ENCODE measurements at places on chromosomes 12 and 14.

GRCh38 chr12:31339831-31340622 lies 14.1 kb upstream of the SINHCAF start:
- no peak for DNase-seq

GRCh38 chr12:18967814-18968213 lies 161.7 kb upstream of the PLEKHA5 start:
- no peak for DNase-seq

DNA sequence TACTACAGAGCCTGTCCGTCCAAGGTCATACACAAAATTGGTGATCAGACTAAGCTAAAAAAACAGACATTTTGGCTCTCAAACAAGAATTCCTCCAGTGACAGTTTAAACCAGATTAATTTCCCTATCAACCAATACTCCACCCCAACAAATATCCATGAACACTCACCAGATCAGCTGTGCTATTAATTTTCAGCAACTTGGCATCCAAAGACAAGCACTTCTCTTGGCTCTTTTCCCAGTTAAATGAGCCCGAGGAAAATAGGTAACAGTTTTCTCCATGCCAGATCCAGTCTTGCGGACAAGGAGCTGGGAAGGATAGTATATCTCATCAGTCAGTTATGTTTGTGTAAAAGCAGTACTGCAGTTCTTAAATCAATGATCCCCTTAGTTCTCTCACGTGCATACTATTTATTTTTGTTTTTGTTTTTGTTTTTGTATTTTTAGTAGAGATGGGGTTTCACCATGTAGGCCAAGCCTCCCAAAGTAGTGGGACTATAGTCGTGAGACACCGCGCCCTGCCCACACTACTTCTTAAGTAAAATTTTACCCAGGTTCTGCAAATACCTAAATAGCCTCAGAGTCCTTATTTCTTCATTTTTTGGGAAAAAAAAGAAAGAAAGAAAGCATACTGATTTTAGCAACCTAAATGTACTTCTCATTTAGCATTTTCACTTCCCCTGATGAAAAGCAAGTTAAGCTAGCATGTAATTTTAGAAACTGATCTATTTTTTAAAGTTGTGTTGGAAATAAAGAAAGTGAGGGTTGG lies 11.1 kb downstream of the OLR1 start:
- DNase-seq: no peak

GRCh38 chr12:11804130-11804529 lies 154.7 kb downstream of the ETV6 start:
- DNase-seq: no peak

DNA sequence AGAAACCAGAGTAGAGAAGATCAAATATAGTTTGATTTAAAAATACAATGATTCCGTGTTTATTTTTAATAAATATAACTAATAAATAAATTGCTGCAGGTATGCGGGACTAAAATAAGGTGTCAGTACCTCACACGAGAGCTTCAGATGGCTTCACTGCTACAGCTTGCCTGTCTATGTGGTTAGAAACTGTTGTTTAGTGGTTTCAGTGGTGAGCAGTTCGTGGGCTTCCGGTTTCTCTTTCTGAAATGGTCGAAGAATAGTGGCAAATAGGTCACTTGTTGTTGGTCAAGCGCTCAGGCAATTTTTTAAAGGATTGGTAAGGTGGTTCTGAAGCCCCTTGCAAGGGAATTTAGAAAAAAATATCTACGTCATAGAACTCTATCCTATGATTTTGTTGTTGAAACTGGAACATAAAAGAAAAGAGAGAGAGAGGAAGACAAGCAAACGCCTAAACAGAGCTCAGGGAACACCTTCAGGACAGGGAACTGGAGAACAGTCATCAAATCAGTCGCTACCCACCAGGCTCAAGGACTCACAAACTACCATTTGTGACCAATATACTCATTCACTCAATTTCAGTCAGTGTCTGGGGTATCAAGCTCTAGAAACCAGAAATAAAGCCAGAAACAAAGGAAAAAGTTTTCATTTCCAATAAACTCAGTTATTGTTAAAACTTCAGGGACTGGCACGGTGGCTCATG lies 31.3 kb downstream of the GABARAPL1 start:
- DNase-seq: no peak

DNA sequence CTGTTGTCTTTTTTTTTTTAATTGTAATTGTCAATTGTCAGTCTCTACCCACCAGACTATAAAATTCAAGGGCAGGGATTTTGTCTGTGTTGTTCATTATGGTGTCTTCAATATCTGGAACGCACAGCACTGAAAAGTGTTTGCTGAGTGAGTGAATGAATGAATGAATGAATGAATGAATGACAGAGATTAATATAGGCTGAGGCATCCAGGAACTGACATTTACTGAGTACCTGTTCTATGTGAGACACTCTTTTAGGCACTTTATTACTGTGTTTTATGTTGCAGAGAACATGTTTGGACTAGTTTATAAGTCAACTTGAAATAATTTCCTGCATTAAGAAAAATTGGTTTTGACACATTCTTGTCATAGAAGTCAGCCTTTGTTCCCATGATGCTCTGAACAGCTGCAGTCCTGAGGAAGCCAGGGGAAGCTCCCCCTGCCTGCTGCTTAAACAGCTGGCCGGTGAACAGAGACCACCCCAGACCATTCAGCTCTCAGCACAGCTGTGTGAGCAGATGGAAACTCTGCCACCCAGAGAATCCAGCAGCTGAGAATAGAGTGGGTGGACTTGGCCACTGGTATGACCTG lies 160.7 kb upstream of the CCND2 start:
- no peak for DNase-seq

GRCh38 chr12:53677800-53678148 lies 1.9 kb upstream of the ATP5MC2 start:
- no peak for DNase-seq

DNA sequence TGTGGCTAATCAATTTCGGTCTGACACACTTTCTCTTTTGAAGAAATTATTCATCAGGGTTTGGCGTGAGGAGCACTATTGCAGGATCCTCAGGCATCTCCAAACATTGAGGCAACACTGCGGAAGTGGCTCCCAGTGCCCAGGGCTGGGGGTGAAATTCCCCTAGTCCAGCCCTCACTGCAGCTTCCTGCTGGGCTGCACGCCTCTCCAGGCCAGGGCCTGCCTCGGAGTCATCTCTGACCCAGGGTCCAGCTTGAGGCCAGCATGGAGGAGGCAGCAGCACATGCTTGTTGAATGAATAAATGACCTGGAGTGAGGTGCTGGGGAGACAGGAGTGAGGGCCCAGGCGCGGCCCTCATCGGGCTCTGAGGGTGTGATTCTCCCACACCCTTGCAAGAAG lies 36.0 kb upstream of the TDRD9 start:
- no peak for DNase-seq

GRCh38 chr14:64765740-64766302 lies 61.6 kb downstream of the PLEKHG3 start:
- DNase-seq: peak; percentile 42

- DNase-seq: peak; percentile 62
Measured at GRCh38 chr14:56490379-56490778, 89.2 kb upstream of the TMEM260 start.

- no peak for DNase-seq
Measured at GRCh38 chr12:65999564-66000280, 130.8 kb downstream of the LLPH start.

DNA sequence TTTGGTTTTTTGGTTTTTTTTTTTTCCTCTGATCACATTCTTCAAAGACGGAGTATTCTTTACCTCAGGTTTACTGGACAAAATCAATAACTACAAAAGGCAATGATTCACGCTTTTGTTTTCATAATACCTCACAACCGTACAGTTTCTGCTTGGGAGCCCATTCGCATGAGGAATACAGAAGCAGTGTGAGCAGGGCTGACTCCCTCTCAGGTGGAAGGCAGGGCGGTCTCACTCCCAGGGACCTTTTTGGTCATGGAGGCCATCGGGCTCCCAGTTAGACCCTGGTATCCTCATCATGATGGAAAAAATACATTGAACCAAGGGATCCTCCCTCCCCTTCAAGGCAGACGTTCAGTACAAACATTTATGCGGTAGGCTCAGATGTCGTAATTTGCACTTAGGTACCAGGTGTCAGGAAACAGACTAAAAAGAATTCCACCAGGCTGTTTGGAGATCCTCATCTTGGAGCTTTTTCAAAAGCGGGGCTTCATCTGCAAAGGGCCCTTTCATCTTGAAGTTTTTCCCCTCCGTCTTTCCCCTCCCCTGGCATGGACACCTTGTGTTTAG lies 19.0 kb upstream of the TIGAR start:
- DNase-seq: no peak

DNA sequence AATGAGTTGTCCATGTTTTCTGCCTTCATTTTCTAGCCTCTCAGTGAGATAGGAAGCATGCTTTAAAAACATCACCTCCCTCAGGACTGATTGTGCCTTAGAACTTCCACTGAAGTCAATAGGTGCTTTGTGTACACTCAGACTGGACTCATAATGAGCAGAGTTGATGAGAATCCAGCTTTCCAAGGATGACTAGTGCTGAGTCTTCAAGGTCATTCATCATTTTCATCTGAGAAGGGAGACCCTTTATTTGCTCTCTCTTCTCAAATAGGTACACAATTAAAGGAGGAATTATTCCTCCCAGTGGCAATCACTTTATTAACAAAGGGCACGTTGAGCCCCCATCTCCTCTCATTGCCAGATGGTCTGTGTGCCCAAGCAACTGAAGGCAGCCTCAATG lies 210.9 kb upstream of the PRKD1 start:
- no peak for DNase-seq

GRCh38 chr12:117972301-117972700 lies 3.5 kb upstream of the KSR2 start:
- no peak for DNase-seq

- DNase-seq: no peak
Measured at GRCh38 chr14:99120526-99121318, 151.3 kb downstream of the BCL11B start.

DNA sequence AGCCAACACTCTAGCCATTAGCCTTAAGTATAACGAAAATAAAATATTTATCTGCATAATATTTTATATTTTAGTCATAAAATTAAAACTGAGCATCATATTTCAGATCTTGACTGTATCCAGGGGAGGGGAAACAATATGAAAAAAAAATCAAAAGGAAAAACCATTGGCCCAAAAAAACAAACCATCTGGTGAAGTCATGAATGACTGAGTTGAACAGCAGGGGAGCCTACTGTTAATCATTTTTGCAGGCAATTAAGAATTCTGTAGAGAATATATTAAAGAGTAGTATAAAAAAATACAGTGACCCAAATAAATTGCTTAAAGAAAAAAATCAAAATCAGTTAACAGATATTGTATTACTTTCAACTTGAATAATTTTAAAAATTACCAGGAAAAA lies 224.8 kb downstream of the C12orf50 start:
- DNase-seq: no peak

DNA sequence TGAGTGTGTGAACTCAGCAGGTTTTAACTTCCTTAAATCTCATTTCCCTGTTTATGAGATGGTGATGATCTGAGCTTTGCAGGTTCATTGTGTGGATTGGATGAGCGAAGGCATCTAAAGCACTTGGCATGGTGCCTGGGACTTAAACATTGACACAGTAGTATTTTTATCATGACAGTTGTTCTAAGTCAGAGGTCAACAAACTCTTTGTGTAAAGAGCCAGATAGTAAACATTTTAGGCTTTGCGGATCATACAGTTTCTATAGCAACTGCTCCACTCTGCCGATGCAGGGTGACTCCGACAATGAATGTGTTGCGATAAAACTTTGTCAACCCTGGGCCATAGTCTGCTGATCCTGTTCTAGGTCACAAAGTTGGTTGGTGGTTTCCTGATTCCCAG lies 25.2 kb downstream of the SLC24A4 start:
- DNase-seq: no peak

- peak; percentile 66 for DNase-seq
Measured at GRCh38 chr14:69101331-69101826, 51.5 kb downstream of the DCAF5 start.

- DNase-seq: no peak
Measured at GRCh38 chr14:32364941-32365340, 35.8 kb downstream of the AKAP6 start.
